ENCODE measurements at places on chromosomes 16 and 17. TPM values are rescaled to one million over a fixed set of nuclear protein-coding genes. Genes with fewer than 3 reads are reported as not detected.

ATXN1L gene
- total RNA-seq, result 8.1 TPM

SHISA9 gene
- total RNA-seq, result under 0.01 TPM

C16orf92 gene
- total RNA-seq, result not detected

SLC4A1 gene
- not detected for total RNA-seq

ZSCAN32 gene
- total RNA-seq, result 17.1 TPM

AGRP gene
- not detected for total RNA-seq
